Iris pigment epithelial cell (primary cell): ENCODE measurements at places on chromosomes 4 and X.

DNA sequence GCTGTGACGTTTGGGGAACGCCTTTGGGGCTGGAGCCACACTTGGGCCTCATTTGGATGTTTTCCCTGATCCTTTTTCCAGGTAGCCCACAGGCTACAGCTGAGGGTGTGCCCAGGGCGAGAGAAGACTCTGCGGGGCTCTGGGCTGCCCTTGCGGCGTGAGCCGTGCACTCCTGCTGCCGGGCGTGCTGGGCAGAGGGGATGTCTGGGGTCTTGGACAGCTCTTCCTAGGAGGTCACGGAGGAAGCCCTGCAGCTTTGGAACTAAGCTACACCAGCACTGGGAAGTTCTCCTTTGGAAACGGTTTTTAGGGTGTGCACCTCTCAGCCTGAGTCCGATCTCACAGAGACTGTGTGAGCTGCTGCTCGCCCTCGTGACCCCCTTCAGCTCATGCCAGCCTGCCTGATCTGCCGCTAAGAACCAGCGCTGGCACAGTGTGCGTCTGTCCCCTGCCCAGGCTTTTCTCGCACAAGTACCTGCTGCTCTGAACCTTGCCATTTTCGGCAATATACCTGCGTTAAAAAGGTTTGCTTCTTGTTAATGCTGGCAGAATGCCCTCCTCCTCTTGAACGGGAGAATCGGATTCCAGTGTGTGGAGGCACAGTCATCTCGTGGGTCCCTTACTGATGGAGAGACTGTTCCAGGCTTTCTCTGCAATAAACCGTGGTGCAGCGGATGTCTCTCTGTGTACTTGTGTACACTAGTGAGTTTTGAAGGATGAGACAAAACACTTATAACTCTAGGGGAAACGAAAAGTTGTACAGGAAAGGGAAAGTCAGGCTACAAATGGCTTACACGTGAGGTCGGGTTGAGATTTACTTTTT lies 14.3 kb downstream of the MSANTD1 start:
- no peak for DNase-seq

DNA sequence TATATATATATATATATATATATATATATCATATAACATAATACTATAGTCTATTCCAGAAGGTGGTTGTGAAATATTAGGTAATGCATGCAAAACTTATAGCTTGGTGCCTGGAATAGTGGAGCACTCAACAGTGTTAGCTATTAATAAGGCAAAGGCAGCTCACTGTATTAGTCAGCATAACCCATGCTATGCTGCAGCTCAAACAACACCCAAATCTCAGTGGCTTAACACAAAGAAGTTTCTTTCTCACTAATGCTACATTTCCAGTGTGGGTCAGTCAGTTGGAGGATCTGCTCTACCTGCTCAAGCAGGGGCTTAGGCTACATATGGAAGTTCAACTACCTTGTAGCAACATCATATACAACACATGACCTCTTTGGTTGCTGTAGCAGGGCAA lies 5.2 kb upstream of the RPGR start:
- DNase-seq: no peak

- DNase-seq: peak; percentile 97
Observed at GRCh38 chr4:57102050-57102624, 8.0 kb downstream of the IGFBP7 start.

DNA sequence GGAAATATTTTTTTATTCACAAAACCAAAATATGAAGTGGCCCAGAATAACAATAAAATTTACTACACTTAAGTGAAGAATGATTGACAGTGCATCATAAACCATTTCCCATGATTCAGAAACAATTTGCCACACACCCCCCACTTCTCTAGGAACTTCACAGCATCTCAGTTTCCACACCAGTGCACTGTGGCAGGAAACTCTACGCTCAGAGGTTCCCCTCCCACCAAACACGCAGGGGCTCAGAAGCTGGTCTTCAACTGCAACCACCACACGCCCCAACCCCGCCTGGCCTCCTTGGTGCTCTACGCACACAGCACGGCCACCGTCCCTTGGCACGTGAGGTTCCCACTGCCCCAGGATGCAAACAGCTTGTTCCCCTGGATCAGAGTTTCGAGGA lies 63.7 kb downstream of the ZFYVE28 start:
- DNase-seq: no peak

DNA sequence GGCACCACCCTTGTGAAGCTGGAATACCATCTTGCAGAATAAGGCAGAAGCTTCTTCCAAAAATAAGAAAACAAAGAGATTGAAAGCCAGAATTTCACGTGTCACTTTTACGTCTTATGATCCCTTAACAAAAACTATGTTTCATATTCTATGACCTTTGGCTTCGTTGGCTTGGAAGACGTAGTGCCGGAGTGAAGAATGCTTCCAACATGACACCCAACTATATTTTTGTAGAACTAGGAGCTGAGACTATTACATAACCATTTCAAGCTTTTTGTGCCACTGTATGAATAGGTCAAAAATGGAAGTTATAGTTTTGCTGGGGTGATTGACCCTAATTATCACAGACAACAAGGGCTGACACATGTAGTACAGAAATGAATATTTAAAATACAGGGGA lies 996.2 kb downstream of the ADGRL3 start:
- no peak for DNase-seq
